ENCODE measurements at places on chromosomes 3 and 15. TPM values are rescaled to one million over a fixed set of nuclear protein-coding genes. Genes with fewer than 3 reads are reported as not detected.

ZMYND10 gene
- 3.5 TPM for total RNA-seq

REC114 gene
- total RNA-seq: not detected

PIGZ gene
- total RNA-seq: 2.2 TPM

GRCh38 chr3:98670020-98670419, 76.6 kb upstream of the CPOX start:
- DNase-seq: no peak
- H3K4me3 ChIP-seq: no peak overlapping the region
- no peaks in the 10 kb centered on the region for H3K36me3 ChIP-seq
- no peak overlapping the region for H3K27ac ChIP-seq
- no peaks in the 10 kb centered on the region for H3K4me1 ChIP-seq
- no peaks in the 10 kb centered on the region for H3K27me3 ChIP-seq

GRCh38 chr3:52195823-52196331, 2.1 kb upstream of the ALAS1 start:
- no peak overlapping the region for H3K4me3 ChIP-seq
- no peak for DNase-seq
- H3K27me3 ChIP-seq: no peaks in the 10 kb centered on the region
- H3K36me3 ChIP-seq: no peaks in the 10 kb centered on the region

GRCh38 chr3:16060358-16060852, 114.1 kb upstream of the GALNT15 start:
- no peak overlapping the region for H3K27ac ChIP-seq
- H3K36me3 ChIP-seq: no peaks in the 10 kb centered on the region
- H3K4me1 ChIP-seq: no peaks in the 10 kb centered on the region
- no peak overlapping the region for H3K4me3 ChIP-seq

- no peak overlapping the region for H3K4me3 ChIP-seq
- H3K27ac ChIP-seq: no peak overlapping the region
- no peaks in the 10 kb centered on the region for H3K4me1 ChIP-seq
- DNase-seq: no peak
- no peaks in the 10 kb centered on the region for H3K27me3 ChIP-seq
- no peaks in the 10 kb centered on the region for H3K36me3 ChIP-seq
These were observed 97.8 kb upstream of the ROBO2 start for GRCh38 chr3:76942101-76942500.

GRCh38 chr3:159791336-159791735, 197.3 kb upstream of the IL12A start:
- no peak overlapping the region for H3K27ac ChIP-seq
- H3K4me3 ChIP-seq: no peak overlapping the region
- H3K36me3 ChIP-seq: no peaks in the 10 kb centered on the region
- no peaks in the 10 kb centered on the region for H3K27me3 ChIP-seq

DNA sequence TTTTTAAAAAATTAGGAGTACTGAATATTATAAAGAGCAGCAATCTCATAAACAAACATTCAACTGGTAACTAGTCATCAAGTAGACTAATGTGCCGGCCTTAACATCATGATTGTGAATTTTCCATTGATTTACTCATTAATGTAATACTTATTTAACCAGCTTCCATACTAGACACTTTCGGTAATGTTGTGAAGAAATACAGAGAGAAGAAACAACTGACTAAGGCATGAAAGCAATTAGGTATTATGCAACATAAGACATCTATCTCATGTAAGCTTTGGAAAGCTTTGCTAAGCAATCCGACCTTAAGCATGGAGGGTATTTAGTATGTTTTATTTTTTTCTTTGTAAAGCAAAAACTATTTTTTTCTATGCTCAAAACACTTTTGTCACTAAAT, 108.0 kb downstream of the IL1RAP start:
- H3K27ac ChIP-seq: no peak overlapping the region
- H3K27me3 ChIP-seq: no peaks in the 10 kb centered on the region
- no peak for DNase-seq
- no peaks in the 10 kb centered on the region for H3K36me3 ChIP-seq

DNA sequence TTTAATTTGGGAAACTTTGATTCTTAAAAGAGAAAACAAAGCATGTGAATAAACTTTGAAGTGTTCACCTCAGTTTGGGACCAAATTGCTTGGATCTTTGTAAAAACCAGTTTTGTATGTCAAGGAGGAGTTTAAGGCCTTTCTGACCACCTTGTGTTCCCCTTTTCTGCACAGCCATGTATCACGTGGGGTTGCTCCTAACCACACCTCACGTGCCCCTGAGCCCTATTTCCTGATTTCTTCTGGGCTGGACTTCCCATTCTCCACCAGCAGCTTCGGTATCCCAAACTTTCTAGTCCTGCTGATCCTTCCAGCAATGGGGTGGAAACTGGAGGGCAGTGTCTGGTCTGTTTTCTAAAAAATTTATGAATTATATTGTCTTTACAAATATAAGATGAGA, 76.4 kb upstream of the STT3B start:
- H3K4me1 ChIP-seq: no peaks in the 10 kb centered on the region
- no peaks in the 10 kb centered on the region for H3K36me3 ChIP-seq
- H3K4me3 ChIP-seq: no peak overlapping the region
- no peaks in the 10 kb centered on the region for H3K27me3 ChIP-seq
- H3K27ac ChIP-seq: no peak overlapping the region
- DNase-seq: no peak

Measured in natural killer cell (primary cell).